Chondrocyte (in vitro differentiated cells): ENCODE measurements at places on chromosomes 3 and 15.

GRCh38 chr3:134799393-134799792 lies 4.3 kb downstream of the EPHB1 start:
- DNase-seq: no peak

DNA sequence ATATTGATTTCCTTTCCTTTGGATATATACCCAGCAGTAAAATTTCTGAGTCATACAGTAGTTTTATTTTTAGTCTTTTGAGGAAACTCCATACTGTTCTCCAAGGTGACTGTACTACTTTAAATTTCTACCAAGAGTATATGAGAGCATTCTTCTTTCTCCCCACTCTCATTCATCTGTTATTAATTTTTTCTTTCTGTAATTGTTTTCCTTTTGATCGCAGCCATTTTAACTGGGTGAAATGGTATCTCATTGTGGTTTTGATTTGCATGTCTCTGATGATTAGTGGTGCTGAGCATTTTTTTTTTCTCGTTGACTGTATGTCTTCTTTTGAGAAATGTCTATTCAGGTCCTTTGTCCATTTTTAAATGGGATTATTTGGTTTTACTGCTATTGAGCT lies 18.3 kb upstream of the VGLL3 start:
- no peak for DNase-seq

DNA sequence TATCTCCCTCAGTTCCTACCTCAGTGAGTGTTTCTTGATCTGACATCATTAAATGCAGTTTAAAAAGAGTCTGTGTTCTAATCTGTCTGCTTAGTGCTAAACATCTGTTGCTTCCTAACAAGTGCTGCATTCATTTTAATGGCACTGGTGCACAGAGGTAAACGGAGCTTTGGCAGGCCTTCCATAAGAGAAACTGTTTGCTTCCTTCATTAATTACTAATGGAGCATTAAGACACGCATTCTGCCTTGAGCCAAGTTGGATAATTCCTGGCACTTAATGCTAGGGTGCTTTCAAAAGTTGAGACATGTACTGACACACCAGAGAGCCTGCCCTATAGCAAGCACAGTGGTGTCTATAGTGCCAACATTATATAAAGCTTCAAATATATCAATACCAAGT lies 34.7 kb downstream of the SCG5 start:
- no peak for DNase-seq

DNA sequence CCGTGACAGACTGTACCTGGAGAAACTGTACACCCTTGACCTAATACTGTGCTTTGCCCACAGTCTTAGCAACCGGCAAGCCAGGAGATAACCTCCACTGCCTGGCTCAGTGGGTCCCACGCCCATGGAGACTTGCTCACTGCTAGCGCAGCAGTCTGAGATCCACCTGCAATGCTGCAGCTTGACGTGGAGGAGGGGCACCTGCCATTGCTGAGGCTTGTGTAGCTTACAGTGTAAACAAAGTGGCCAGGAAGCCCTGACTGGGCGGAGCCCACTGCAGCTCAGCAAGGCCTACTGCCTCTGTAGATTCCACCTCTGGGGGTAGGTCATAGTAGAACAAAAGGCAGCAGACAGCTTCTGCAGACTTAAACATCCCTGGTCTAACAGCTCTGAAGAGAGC lies 189.3 kb downstream of the EDEM1 start:
- peak; percentile 71 for DNase-seq

DNA sequence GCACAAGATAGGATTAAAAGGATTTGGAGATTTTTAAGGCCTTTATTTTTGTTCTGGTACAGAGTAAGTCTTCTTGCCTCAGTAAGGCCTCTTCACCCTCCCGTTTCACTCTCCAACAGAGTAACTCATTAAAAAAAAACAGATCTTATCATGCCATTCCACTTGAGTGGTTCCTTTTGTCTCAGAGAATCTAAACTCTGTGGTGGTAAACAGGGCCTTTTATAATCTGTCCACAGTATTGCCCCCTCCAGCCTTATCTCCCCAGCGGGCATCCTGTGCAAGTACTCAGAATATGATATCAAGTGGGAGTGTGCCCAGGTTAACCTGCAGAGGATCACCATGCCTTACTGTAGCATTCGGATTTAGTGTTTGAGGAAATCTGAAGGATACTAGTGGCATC lies 20.3 kb upstream of the ATOSA start:
- DNase-seq: no peak

DNA sequence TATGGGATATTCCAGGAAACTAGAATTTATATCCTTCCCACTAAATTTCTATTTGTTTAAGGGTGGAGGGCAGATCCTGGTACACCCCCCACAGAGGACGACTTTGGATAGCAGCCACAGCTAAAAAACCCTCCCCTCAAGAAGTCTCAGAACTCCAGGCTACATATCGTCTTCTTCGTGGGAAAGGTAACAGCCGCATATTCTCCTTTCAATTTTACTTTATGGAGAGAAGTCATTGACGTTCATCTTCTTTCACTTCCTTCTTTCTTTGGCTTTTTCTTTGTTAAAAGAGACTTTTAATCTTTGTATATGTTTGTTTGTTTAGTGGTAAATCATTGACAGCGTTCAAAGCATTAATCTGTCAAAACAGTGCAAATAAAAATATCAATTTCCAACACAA lies 36.3 kb downstream of the TRIP4 start:
- DNase-seq: no peak

GRCh38 chr15:35289024-35289617 lies 204.0 kb upstream of the NANOGP8 start:
- no peak for DNase-seq

DNA sequence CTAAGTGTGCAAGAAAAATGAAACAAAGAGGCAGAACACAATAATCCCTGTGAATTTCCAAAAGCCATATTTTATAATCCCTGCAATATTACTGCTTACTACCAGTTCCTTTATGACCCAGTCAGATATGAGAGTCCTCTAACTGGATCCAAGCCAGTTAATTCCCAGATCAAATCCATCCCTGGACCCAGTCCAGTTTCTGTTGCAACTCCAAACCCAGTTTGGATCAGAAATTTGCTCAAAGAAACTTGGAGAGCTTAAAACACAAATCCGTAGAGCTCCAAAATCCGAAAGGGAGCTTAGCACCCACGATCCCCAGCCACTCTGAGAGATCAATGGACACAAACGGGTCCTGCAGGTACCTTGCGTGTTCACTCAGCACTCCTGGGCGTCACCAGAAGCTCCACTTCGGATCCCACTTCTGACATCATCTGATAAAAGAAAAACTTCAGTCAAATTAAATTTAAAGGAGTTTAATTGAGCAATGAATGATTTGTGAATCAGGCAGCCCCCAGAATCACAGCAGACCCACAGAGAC lies 32.6 kb upstream of the THUMPD3 start:
- DNase-seq: no peak

- DNase-seq: no peak
Observed at GRCh38 chr15:64315216-64315615, 40.8 kb downstream of the CSNK1G1 start.

GRCh38 chr3:56297281-56297840 lies 170.9 kb downstream of the ERC2 start:
- no peak for DNase-seq

GRCh38 chr3:61560517-61561373 lies 626 bp upstream of the PTPRG start:
- peak; percentile 94 for DNase-seq

DNA sequence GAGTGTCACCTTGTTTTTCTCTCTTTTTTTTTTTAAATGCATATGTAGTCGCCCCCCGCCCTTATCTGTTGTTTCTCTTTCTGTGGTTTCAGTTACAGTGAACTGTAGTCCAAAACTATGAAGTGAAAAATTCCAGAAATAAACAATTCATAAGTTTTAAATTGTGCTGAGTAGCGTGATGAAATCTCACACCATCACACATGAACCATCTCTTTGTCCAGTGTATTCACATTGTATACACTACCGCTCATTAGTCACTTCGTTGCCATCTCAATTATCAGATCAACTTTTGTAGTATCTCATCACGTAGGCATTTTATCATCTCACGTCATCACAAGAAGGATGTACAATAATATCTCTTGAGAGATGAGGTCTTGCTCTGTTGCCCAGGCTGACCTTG lies 62.5 kb upstream of the MLF1 start:
- no peak for DNase-seq

GRCh38 chr3:94716326-94717018 lies 653.6 kb downstream of the NSUN3 start:
- DNase-seq: no peak

- DNase-seq: no peak
Observed at GRCh38 chr3:172580680-172581401, 57.6 kb upstream of the TNFSF10 start.

GRCh38 chr15:101022876-101023275 lies 103.7 kb downstream of the LRRK1 start:
- DNase-seq: no peak

DNA sequence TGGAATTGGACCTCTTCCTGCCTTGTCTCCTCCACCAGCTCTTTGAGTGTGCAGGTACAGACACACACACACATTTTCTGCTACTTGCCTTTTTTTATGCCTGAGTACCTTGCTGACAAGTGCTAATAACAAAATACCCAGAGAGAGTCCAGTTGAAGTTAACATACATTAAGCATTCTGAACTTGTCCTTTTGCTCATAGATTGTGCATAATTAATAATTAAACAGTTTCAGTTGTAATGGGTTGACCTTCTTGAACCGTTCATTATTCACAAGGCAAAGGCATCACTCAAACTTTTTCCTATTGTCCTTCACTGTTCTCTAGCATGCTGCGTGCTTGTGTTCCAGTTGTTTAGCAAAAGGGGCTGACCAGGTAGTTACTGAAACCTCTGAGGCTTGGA lies 59.6 kb upstream of the SKOR1 start:
- DNase-seq: no peak

DNA sequence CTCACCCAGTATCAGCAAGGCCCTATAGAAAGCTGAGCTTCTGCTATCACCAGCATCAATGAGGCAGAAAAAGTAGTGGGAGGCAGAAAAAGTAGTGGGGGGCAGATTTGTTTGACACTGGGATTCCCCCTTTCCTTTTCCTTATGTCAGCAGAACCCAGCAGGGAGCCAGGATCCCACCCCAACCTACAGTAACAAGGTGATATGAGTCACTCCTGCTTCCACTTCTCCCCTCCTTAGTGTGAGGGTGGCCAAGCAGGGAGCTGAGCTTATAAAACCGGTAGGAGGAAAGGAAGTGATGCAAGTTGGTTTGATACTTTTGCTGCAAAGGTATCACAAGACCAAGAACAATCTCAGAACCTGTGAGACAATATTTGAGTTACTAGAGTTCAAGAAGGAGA lies 128.7 kb downstream of the SCAPER start:
- DNase-seq: no peak

DNA sequence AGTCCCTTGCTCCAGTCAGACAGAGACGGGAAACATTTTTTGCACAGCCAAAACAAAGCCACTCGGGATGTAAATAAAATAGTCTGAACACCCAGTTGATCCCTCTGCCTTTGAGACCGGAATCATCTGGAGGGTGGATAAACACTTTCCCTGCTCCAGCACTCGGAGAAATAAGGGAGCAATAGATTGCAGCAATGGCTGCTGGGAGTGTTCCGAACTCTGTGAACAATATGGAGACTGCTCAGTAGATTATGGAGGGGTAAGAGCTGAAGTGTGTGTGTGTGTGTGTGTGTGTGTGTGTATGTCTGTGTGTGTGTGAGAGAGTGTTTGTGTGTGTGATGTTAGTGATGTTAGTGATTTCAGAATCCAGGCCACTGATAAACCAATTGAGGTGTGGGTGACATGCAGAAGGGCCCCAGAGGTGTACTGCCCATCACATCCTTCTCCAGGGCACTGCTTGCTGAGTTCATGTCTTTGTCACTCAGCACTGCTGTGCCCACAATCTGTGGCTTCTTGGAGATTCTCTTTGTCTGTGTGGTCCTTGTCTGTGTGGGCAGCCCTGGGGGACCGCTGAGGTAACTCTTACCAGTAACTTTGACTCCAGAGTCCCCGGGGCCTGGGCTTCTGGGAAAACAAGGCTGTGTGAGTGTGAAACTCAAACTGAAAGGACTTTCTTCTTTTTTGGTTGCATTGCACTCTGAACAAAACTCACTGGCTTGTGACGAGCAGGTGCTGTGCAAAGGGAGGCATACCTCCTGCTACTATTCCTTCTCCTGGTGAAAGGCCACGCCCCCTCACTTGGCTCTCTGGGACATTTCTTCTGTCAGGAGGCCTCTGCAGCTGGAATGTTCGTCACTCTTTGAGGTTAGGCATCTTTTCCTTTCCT lies 23.0 kb downstream of the CRYGS start:
- DNase-seq: no peak

GRCh38 chr15:74790080-74790916 lies 8.4 kb downstream of the CSK start:
- DNase-seq: no peak

- DNase-seq: no peak
Observed at GRCh38 chr15:69786136-69786701, 311.5 kb downstream of the TLE3 start.

- DNase-seq: no peak
Observed at GRCh38 chr3:50542177-50543034, 25.1 kb downstream of the C3orf18 start.

DNA sequence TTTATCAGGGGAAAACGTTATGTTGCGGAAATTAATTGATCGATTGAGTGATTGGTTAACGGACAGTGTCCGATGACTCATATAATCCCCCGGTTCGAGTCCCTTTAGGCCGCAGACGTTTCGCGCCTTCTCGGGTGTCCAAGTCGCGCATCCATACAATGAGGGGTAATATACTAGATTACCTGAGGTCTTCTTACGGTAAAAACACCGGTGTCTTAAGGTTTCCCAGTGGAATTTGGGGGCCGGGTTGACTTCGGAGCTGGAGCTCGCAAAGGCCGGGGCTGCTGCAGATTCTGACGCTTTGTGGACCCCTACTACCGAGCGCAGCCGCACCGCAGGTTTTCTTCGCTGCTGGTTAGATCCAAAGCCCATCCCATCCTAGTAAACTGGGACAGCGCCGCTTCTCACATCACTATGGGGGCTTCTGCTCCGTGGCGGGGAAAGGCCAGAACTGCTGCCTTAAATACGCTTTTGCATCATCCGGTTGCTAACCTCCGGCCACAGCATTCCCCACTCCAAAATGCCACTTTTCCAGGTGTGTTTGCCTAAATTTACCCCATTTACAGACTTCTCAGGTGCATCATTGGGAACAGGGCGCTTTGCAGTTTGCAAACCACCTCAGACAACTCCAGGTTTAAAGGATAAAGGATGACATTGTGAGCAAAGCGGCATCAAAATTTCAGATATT lies 858 bp upstream of the SACM1L start:
- DNase-seq: no peak

DNA sequence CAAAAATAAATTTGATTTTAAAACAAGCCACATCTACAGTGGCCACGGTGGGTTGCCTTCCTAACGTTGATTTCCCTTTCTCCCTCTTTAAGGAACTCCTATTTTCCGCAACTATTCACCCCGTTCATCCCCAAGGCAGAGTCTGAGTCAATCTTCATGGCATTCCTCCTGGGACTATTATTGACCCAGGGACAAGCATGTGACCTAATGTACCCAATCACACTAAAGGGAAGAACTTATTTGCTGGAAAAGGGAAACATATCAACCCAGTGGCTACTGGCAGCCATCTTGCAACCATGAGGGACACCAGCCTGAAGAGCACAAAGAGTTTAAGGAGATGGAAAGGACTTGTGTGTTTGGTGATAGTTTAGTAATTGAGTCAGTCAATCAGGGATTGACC lies 55.4 kb upstream of the ARHGEF3 start:
- no peak for DNase-seq
